Osteoblast (primary cell): ENCODE measurements at places on chromosomes 11 and 22. TPM values are rescaled to one million over a fixed set of nuclear protein-coding genes. Genes with fewer than 3 reads are reported as not detected.
A peak's percentile ranks its signal among the peaks of the same experiment; 100 is the strongest.

DNA sequence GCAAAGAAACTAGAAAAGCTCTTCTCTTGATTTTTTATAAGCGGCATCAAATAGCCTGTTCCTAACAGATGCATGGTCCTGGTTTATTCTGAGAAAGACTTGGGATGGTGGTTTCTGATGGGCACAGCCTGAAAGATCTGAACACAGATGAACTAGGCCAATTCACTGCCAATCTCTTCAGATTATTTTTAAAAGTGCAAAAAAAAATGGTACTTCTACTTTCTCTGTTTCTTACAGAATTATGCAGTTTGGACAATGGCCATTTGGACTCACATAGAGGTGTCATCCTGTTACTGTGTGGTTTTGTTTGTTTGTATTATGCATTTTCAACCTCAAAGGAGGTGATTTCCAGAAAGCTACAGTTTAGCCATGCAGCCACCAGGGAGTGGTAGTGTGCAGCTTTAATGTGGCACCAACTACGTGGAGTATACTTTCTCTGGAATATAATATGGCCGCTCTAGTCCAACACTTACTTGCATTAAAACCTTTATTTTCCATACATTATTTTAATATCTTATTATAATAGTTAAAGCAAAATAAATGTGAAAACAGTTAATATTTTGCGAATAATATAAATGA is 469.8 kb upstream of the KIRREL3 start:
- no peak for DNase-seq

- DNase-seq: no peak
Measured at GRCh38 chr11:121670805-121671282, 218.1 kb upstream of the SORL1-AS1 start.

OR9I1 gene
- not detected in 2 replicates for total RNA-seq

GRCh38 chr22:49720279-49720959 is 107.3 kb downstream of the BRD1 start:
- peak; percentile 66 for DNase-seq

DNA sequence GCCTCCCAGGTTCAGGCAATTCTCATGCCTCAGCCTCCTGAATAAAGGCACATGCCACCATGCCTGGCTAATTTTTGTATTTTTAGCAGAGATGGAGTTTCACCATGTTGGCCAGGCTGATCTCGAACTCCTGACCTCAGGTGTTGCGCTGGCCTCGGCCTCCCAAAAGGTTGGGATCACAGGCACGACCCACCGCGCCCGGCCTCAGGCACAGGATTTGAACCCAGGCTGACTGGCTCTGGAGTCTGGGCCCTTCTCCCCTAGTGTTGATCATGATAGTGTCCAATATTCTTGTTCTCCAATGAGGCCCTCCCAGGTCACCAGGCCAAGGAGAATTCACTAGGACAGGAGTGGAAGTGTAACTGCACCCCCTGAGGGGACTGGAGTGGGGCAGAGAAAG is 401.9 kb downstream of the LARGE1 start:
- no peak for DNase-seq

DNA sequence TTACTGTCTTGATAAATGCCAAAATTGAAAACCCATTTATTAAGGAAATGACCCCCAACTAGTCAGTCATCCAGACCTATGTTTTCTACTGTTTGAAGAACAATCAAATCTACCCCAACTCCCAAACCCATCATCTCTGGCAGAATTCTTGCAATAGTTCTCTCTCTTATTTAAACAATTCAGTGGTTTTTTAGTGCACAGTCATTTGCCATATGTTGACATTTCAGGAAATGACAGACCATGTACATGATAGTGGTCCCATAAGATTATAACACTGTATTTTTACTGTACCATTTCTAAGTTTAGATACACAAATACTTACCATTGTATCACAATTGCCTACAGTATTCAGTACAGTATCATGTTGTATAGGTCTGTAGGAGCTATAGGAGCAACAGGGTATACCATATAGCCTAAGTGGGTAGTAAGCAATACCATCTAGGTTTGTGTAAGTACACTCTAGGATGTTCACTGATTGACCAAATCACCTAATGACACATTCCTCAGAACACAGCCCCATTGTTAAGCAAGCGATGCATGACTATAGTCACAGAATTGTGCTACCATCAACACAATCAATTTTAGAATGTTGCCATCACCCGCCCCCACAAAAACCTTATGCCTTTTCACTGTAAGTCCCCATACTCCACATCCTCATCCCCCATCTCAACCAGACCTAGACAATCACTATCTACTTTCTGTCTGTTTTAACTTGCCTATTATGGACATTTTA is 41.8 kb downstream of the MMP20 start:
- no peak for DNase-seq

DNA sequence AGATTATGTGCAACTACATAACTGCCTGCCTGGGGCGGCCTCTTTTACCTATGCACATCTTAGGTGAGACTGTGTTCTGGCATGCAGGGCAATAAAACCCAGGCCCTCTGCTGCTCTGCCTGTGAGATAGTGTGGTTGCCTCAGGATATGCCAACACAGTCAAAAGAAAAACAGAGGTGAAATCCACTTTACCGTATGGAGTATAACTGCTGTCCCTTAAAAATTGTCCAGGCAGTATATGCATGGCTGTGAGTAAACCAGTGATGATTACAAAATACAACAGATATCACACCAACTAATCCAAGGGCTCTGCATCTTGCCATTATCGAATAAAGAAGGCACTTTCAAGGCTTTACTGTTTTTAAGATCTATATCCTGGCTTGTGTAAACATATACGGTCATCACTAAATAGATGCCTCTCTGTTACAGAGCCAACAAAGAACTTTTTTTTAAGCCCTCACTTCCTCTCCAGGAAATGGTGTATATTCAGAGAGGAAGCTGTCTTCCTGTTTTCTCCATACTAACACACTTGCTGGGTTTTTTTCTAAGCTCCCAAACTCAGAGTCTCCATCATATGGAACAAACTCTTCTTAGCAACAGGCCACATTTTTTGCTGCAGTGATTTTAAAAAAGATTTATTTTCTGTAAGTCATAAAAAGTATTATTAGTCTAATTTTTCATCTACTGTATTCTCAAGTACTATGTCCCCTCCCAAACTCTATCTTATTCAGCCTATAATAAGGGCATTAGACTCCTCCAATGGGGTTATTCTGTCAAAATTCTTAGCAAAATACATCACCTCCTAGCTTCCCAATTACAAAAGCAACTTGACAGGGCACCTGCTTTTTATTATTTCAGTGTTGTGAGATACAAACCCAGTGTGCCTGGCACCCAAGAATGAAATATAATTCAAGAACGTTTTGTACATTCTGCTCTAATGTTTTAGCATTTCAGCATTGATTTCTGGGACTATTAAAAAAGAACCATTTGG is 135.2 kb downstream of the MAML2 start:
- DNase-seq: no peak

DNA sequence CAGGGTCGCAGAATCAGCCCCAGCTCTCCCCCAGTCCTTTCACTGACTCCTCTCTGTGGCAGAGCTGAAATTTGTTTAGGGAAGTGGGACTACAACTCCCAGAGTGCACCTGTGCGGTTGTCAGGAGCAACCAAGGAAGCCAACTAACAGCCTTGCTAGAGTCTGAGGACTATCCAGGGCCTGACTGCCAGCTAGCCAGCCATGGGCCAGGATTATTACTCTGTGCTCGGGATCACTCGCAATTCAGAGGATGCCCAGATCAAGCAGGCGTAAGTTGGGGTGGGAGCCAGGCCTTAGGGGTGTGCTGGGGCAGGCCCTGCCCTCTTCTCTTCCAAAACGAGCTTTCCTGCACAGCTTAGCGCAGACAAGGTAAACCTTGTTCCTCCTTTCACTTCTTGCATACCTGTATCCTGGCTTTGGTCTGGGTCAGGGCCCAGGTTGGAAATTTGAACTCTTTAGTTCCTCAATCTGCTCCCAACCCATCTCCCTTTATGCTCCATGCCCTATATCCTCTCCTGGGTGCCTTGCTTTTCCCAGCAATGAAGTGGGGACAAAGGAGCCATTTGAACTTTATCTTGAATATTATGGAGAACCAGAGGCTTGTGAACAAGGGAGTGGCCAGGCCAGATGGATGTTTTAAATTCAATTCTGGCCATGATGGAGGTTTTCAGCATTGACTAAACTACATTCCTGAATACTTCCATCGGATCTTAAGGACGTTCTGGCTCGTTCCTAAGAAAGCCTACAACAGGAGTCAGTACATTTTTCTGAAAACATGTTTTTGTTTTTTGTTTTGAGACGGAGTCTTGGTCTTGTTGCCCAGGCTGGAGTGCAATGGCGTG is at the start of gene DNAJB13:
TSS of gene DNAJB13 (plus strand) at position 158 of the 842 bp plus-strand sequence. CDS start at position 202, 44 bp downstream.
- peak; percentile 86 for DNase-seq

- peak; percentile 62 for DNase-seq
Measured at GRCh38 chr22:22935056-22935545, 47.5 kb downstream of the IGLL5 start.
